ENCODE measurements at places on chromosomes 2 and 18.
A peak's percentile ranks its signal among the peaks of the same experiment; 100 is the strongest.

DNA sequence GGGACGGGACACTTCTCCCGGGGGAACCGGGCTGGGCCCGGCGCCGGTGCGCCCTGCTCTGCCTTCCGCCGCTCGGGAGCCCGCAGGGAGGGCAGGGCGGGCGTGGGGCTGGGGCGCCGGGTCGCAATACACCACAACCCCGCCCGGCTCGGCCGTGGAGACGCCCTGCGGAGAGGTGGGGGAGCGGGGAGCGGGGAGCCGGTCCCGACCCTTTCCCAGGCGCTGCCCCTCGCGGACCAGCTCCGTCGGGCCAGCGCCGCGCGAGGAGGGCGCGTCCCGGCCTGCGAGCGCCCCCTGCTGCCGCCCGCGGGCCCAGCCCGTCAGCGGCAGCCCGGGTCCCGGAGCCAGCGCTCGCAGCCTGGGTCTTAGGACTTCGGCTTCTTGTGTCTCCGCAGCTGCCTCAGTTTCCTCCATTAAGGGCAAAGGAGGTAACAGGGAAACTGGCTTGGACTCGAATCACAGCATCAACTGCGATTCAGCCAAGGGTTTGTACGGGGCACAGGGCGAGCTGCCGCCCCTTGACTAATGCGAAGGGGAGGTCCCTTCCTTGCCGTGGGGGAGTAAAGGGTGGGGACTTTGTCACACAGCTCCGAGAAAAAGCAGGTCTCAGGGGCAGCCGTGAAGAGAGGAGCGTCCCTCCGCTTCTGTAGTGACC, 635 bp upstream of the ADRA2B start:
- peak; percentile 68 for DNase-seq

DNA sequence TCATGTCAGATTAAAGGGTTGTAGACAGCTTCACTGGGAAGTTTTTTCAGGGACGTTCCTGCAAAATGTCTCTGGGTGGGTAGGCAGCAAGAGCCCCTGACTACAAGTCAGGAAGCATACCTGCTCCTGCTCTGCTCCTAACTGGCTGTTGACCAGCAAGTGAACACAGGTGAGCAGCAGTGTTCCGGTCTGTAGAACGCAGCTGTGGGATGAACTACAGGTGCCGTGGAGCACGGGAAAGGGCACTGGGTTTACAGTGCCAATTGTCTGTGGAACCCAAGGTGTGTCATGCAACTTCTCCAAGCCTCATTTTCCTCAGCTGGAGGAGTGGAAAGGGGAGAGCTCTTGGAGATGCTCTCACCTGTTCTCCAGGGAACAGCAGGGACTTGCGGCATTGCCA, 6.6 kb downstream of the ASB18 start:
- DNase-seq: no peak

GRCh38 chr18:61502472-61502871, 169.2 kb downstream of the CDH20 start:
- no peak for DNase-seq

DNA sequence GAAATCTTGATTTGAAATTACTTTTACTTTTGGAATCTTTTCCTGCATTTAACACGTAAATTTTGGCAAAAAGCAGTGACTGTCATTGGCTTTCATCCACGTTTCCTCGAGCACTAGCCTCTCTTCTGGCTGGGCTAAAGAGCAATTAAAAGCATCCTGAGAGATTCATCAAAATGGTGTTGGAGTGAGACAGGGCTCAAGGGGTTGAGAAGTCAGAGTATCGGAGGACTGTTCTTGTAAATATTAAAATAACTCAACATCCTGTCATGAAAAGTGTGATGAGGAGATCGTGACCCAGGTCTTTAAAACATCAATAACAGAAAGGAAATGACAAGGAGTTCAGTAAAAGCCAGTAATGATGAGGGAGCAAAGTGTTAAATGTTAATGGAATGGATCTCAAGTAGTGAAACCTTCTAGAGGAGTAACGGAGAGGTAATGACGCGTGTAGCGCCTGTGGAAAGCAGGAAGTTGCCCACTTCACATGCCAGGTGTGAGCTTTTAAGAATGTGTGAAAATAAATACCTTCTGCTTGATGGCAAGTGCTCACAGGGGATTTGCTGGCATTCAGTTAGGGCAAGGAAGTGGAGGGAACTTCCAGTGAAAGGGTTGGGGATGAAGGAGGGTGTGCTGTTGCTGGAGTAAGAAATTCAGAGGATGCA, 754.4 kb downstream of the ADCYAP1 start:
- DNase-seq: no peak

- DNase-seq: no peak
These were observed 76.5 kb downstream of the SOCS6 start for GRCh38 chr18:70365361-70365760.

DNA sequence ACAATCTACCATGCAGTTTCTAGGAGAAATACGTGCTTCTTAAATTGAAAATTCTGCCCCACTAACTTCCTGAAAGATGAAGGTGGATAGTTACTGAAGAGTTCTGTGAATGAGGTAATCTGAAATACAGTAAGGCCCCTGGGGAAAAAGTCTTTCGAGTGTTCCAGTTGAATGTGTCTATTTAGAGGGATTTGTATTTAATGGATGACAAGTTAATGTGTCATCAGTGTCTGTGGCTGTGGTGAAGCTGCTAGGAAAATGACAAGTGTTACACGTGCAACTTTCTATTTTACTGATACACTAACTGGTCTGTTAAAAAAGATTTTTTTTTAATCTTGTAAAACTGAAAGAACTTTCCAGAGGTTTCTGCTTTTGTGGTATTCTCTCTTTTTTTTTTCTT, 384.6 kb downstream of the STK39 start:
- no peak for DNase-seq

- no peak for DNase-seq
These were observed 70.8 kb upstream of the NABP1 start for GRCh38 chr2:191607096-191607495.

DNA sequence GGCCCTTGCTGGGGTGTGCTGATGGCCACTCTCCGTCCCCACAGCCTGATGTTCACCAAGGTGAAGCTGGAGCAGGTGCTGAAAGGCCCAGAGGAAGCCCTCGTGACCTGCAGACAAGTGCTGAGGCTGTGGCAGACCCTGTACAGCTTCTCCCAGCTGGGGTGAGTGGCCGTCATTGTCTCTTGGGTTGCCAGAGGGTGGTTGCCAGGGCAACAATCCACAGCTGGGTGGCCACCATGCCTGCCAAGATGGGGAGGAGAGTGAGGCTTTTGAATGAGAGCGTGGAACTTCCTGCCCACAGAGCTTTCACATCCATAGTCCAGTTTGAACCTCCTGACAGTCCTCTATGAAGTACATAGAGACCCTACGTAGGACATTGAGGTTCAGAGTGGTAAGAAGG, 108.8 kb downstream of the STPG4 start:
- DNase-seq: no peak

DNA sequence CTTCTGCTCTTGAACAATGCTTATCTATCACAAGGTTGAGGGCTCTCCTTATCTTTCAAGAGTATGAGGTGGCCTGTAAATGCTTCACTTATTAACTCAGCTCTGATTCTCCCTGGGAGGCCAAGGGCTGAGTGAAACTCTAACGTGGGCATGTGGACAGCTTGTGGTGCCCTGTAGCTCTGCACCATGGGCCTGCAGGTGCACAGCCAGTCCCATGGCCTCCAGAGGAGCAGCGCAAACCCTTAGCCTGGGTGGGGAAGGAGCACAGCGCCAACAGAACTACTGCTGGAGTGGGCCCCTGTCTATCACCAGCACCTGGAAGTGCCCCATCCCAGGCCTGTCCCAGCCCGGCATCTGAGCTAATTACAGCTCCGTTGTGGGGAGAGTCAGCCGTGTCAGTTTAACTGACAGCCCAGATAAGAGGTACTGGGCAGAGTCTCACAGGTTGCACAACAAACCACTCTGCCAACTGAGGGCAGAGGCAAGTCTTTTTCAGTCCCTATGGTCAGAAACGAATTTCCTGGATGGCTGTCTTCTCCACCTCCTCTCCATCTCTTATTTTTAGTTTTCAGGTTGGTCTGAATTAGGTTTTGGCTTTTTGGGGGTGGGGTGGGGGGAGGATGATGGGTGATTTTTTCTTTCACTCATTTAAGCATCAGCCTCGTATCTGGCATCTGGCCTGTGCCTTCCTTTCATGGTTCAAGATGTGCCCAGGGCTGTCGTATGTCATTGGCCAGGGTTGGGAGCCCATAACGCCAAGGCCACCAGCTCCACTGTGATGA, 219.5 kb downstream of the BCL2 start:
- no peak for DNase-seq

DNA sequence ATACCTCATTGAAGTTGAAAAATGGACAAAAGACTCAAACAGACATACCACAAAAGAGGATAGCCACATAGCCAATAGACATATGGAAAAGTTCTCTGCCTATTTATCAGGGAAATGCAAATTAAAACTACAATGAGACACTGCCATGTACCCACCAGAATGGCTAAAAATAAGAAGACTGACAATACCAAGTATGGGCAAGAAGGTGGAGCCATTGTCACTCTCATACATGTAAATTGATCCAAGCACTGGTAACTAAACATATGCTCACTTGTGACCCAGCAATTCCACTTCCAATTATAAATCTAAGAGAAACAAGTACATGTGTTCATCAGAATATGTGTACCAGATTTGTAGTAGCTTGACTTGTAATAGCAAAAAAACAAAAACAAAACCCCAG, 4.6 kb downstream of the LOXHD1 start:
- no peak for DNase-seq

DNA sequence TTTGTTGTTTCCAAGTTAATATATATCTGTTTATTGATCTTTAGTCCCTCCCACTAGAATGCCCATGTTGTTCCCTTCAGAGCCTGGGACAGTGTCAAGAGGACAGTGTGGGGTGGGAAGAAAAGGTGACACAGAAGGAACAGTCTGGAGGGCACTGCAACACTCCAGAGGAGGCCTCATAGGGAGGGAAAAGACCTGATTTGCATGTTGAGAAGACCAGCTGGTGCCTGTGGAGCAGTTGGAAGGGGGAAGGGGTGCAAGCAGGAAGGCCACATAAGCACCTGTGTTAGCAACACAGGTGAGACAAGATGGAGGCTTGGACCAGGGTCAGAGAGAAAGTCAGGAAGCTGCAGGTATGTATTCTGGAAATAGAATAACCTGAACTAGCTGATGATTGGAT, 48.1 kb upstream of the FHOD3 start:
- no peak for DNase-seq

GRCh38 chr2:129502781-129503180, 476.7 kb upstream of the RAB6C start:
- DNase-seq: no peak

DNA sequence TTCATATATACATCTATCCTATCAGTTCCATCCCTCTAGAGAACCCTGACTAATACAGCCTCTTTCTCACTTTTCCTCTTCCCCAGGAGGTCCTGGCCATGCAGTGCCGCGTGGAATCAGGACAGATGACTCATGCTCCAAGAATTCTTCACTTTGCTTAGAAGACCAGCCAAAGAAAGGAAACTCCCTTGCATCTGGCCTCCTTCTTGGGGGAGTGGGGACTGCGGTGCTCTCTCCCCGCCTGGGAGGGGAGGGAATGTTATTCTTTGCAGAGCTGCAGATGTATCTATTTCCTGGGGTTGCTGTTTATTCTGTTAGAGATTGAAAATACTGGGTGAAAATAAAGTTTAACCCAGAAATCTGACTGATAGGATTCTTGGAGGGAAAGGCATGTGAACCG, 111.5 kb upstream of the SH3BP4 start:
- DNase-seq: no peak

DNA sequence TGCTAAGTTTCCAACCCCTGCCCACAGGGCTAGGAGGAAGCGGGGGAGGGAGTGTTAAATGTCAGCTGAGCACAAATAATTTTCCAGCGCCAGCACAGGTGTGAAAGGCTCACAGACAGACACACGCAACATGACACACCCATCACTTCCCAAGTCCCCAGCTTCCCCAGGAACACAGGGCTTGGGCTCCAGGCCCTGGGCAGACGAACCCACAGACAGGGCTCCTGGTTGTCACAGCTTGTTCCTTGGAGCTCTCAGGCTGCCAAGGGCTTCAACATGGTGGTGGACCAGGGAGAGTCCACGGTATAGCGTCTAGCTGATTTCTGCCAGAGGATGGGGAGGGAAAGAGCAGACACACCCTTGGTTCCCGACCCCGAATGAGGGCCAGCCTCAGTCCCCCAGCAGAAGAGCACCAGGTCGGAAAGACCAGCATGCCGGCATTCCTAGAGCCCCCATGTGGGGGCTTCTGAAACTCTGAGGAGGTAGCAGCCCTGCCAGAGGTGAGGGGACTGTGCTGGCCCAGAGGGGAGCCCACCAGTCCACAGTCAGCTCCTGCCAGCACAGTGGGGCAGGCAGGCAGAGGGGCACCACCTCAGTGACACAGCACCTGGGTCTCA, 1.9 kb downstream of the DUSP2 start:
- DNase-seq: peak; percentile 50

- DNase-seq: no peak
These were observed 412.9 kb downstream of the SLC4A3 start for GRCh38 chr2:220040346-220040745.

DNA sequence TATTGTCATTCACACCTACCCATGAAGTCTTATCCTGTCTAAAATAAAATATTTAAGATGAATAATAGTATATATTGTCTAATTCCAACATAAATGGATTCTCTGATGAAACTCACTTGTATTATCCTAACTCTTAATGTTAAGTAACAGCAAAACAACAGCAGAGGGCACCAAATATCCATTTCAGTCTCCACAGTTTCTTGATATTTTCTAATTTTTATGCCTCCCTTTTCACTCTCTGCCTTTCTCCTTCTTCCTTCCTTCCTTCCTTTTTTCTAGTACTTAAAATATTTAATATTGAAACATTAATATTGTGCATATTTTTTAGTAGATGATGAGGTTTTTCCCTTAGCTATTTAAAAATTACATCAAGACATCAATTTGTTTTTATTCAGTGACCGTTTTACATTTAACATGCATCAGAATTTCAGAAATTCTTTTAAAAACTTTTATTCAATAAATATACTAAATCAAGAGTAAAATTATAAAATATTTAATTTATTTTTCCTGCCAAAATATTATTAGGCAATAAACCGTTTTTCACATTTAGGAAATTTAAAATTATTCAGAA, 97.6 kb downstream of the WDR7 start:
- DNase-seq: no peak

- no peak for DNase-seq
These were observed 291.1 kb downstream of the MTX2 start for GRCh38 chr2:176560296-176560695.

DNA sequence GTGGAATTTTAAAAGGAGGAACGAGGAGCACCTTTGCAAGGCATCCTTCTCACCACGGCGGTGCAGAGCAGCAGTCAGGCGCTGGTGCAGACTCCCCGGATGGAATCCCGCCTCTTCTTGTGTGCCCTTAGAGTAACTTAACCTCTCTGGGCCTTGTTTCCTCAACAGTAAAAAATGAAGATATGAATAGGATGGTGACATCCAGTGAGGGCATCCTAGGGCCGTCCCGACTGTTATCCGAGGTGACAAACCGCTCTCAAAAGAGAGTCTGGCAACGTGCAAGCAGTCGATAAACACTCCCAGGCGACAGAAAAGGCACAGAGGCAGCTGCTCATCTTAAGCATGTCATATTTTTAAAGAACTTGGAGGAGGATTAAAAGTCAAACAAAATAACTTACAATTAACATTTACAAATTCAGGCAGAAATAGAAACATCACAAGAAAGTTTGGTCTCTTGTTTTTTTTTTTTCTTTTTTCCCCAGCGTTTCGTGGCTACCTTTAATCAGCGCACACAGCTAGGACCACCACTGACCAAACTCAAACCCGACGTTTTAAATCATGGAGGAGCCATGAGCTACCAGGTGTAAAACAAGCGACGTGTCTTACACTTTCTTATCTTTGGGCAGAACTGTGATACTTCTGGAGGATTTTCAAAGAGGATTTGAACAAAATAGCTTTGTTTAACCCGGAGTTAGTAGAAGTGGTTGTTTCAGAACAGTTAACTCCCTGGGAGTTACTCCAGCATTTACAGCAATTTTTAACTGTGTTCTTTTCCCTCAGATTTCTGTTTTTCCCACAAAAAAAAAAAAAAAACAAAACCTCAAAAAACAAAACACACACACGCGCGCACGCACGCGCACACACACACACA, 2.1 kb downstream of the MBP start:
- no peak for DNase-seq
